ENCODE measurements at places on chromosomes 6 and 20.

DNA sequence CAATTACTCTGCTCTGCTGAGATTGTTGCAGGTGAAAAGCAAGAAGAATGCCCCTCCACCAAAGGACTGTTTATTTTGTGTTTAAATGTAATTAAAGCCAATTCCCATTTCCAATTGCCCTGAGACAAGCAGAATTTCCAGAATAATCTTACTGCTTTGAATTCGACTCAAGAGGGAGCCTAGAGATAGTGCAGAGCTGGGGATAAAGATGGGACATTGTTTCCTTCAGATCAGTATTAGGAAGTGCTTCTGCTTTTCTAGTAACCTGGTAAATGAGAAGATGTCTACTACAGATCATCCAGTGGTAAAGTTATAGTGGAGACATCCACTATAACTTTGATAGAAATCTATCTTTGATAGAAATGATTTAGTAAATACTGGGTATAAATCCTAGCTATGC lies 326.9 kb downstream of the UBE3D start:
- DNase-seq, result no peak

- no peak for DNase-seq
Observed at GRCh38 chr6:109326351-109326750, 55.9 kb downstream of the CD164 start.

DNA sequence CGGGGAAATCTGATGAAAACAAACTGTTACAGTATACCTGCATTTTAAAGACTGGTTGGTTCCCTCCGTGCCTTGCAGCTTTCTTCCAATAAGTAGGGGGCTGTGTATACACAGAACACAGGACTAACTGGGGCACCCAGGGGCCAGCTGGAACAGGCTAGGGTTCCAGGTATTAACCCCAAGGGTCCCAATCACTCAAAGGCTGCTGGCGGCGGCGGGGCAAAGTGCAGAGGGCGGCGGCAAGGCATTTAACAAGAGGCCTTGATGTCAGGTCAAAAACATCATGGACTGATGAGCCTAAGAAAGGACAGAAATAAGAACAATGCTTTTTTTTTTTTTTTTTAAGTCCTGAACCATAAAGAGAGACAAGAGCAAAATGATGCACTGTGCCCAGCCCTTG lies 2.5 kb downstream of the PMEPA1 start:
- DNase-seq, result no peak

DNA sequence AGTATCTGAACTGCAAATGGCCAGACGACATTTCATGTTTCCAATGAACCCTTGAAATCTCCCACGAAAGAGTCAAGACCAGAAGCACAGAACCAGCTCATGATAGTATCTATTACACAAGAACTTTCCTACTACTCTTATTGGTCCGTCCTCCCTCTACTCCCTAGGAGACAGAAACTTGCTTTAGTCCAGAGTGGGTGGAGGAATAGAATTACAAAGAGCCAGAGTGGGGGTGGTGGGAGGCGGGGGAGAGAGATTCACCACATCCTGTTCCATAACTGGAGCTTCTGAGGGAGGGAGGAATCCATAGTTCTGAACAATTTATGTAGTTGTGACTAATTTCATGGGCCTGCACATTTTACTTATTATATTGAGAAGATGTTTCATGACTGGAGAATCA lies 18.5 kb upstream of the WFDC10A start:
- no peak for DNase-seq

- no peak for DNase-seq
Observed at GRCh38 chr6:24979176-24979575, 43.4 kb upstream of the RIPOR2 start.

DNA sequence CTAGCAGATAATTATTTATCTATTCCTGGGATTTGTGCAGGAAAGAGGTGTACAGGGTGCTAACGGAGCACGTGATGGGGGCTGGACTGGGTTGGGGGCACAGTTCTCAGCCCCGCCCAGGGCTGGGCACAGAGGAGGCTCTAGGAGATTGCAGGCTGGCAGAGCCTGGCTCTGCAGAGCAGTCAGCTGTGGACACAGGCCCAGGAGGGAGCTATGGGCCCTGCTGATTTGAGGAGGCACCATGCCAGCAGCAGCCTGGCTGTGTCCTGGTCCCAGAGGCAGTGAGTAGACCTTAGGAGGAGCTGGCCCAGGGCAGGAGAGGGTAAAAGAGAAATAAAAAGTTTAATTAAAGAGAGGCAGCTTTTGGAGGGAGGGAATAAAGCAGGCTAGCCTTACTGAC lies 19.3 kb downstream of the MAFB start:
- DNase-seq, result no peak

- DNase-seq, result no peak
Observed at GRCh38 chr6:34671367-34671766, 25.2 kb downstream of the ILRUN start.

DNA sequence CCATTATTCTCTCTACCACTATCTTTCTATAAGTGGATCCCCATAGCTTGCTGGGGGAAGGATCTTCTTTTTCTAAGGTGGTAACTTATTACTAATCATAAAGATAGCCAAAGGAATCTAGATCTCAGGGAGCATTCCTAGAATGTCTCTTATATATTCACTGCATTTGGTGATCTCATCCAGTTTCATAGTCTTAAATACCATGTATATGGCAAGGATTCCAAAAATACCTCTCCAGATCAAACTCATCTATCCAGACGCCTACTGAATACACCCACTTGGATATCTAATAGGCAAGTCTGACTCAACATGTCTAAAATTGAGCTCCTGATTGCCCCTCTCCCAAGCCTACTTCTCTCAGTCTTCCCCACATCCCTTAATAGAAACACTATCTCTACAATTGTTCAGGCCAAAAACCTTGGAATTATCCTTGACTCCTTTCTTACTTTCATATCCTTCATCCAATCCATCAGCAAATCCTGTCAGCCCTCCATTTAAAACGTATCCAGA lies 264.4 kb downstream of the HACE1 start:
- DNase-seq, result no peak

Data from cerebellum (tissue), 4 donors.